ENCODE measurements at places on chromosomes 1 and 21.

GRCh38 chr1:202085682-202086373, 36.9 kb upstream of the GPR37L1 start:
- DNase-seq = no peak

- DNase-seq = no peak
Observed at GRCh38 chr1:43446388-43446740, 7.4 kb downstream of the HYI start.

DNA sequence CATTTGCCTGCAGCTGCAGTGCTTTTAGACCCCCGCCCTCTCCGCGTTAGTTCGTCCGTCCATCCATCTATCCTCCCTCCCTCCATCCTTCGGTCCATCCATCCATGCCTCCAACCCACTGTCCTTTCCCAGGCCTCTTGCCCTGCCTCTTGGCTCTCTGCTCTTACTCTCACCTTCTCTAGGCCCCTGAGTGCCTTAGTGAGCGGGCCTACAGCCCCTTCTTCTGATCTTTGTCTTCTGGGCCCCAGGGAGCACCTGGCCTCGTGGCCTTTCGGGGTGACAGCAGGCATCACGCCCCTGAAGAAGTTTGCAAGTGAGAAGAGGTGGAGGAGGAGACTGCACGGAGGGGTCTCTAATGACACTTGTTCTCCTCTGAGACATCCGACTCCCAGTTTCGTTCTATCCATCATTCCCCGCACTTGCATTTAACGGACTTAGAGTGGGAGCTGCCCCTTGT, 842 bp downstream of the ATXN7L2 start:
- DNase-seq = no peak

DNA sequence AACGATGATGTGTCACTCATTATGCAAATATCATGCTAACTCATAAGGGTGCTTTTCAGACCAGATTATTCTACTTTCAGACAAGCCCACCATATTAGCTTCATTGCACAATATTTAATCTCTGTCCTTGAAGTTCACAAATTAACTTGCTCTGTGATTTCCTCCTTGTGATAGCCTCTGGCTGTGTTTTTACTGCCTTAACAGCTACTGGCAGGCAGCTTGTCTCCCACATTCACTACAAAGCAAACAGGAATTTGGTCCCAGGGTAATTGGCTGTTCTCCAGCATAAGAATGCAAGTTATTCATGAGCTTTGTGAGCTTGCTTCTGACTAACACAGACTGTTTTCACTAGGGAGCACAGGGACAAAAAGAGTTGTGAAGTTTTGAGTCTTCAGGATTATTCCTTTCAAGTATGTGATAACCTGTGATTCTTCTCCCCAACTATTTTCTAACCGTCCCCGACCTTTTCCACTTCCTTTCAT, 87.9 kb upstream of the HMCN1 start:
- peak; percentile 92 for DNase-seq

GRCh38 chr1:208682664-208683013, 438.5 kb upstream of the PLXNA2 start:
- DNase-seq = no peak
